ENCODE measurements at places on chromosomes 2 and 18.

DNA sequence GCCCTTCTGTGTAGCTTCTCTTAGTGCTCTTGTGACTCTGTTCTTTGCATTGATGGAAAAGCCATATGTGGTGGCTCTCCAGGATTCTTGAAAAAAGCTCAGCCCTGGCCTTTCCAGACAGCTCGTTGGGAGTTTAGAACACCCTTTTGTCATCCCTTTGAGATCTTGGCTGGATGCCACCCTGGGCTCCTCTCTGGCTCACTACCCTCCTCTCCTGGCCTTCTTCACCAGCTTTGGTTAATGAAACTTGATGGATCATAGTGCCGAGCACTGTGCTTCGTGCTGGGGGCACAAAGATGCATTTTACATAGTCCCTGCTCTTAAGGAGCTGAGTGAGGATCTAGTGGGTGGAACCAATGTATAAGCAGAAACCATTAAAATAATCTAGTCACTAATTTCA, 15.6 kb upstream of the FHOD3 start:
- no peak for DNase-seq

- DNase-seq, result no peak
Measured at GRCh38 chr2:7030810-7031209, 113.6 kb downstream of the RNF144A start.

DNA sequence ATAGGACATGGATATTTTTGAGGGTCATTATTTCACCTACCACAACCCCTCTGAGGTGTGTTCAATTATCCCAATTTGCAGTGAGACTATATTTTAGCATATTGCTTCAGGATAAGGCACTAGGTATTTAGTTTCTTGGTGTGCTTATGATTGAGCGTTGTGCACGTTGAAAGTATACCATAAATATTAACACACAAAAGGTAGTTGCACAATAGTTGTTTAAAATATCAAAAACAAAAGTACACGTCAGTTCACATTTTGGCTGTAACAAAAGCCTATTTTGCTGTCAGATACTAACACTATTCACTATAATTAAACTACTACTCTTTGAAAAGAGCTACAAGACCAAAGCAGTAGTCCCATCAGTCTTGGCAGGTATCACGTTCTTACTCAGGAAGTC, 367.5 kb downstream of the DSC3 start:
- DNase-seq, result no peak

DNA sequence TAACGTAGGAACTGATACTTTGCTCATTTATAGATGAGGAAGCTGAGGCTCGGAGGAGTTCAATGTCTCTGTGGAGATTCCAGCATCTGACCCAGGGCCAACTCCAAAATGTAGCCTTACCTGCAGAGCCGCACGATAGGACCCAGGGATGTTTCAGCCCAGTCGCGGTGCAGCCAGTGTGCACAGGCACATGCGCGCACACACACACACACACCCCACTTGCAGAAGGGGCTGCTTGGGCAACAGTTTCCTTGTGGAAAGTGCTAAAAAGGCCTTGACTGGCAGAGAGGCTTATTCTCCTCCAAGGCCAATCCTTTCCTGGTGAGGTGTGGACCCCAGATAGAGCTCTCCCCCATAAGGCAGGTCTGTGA, 101.7 kb downstream of the ZFP36L2 start:
- no peak for DNase-seq

- no peak for DNase-seq
Measured at GRCh38 chr2:141728886-141729285, 401.9 kb downstream of the LRP1B start.

- DNase-seq, result no peak
Measured at GRCh38 chr18:29378651-29379136, 1201.8 kb upstream of the CDH2 start.

GRCh38 chr2:112055730-112056625, 909 bp downstream of the TMEM87B start:
- DNase-seq, result no peak

- DNase-seq, result no peak
Measured at GRCh38 chr2:225998653-225999052, 599.1 kb downstream of the NYAP2 start.
